ENCODE measurements at places on chromosomes 7 and 10.
A peak's percentile ranks its signal among the peaks of the same experiment; 100 is the strongest.

GRCh38 chr10:123909426-123909825, 17.8 kb upstream of the CPXM2 start:
- DNase-seq = no peak

DNA sequence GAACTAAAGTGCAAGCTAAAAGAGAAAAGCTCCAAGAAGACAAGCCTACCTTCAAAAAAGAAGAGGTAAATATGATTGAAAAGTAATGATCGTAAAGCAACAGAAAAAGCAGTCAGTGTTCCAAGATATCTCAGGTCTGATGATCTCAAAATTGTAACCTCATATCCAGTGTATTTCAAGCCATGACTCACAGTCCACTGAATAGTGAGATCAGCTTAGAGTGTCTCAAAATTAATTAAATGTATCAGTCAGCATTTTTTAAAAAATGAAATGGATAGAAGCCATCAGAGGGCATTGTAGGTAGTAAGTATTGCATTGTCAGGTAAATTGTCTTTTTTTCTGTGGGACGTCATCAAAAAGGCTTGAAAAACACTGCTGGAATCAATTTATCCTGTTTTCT, 50.6 kb upstream of the AGBL3 start:
- no peak for DNase-seq

- no peak for DNase-seq
Observed at GRCh38 chr7:108404509-108405420, 51.5 kb downstream of the NRCAM start.

DNA sequence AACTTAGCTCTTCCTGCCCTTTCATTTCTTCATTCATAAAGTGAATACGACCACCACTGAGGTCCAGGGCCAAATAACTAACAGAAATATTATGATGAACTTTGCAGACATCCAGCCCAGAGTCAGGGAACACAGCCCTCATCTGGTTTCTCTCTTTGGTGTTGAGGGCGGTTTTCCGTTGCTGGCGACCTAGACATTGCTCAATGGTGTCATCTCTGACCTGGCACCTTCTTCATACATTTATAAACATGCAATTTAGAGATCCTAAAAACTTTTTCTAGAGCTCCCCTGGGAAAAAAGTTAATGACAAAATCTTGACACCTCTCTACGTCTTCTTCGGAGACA, 324 bp upstream of the TET1 start:
- DNase-seq = no peak

DNA sequence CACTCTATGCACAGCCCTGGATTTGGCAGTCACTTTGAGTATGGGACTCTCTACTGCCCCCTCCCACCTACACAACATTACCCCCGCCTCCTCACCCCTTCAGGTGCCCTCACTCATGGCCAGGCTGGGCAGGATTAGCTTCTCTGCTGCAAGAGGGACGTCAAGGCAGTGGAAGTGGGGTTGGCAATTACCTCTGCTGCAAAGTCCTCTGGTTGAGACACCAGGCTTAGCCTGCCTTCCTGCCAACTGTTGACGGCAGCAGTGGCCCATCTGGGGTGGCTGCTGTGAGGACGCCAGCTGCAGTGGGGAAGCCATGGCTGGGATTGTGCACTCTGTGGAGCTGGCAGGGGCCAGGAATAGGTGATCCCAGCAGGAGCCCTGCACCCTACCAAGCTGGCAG, 26.7 kb downstream of the SVIL start:
- DNase-seq = no peak

DNA sequence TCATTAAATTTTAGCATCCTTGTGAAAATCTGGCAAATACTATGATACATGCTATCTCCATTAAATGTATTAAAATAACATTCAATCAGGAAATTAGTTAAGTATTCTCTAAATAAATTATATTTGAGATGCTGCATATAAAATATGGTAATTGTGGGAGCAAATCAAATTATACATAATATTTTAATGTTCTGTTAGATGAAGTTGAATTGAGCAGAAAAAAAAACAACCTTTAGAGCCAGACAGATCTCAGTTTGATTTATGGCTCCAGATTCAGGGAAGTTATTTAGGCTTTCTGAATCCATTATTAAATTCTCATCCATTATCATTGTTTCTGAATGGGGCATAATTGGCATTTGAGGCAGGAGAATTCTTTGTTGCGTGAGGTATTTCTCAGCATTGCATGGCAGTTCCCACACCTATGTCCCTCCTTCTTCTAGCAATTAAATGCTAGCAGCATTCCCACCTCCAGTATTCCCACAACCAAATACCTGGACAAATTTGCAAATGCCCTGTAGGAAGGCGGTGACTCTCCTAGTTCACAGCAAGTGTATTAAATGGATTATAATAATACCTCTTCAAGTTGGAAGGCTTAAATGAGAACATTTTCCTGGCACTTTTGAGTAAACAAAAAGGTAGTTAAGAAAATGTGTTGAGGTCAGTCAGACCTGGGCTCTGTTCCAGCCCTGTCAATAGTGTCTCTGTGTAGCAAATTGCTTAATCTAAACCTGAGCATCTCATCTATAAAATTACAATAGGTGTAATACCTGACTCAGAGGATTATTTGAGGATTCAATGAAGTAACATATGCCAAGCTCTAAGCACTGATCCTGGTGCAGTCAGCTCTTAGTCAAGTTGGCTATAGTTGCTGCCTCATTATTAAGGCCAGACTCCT, 108.9 kb downstream of the RNLS start:
- no peak for DNase-seq

DNA sequence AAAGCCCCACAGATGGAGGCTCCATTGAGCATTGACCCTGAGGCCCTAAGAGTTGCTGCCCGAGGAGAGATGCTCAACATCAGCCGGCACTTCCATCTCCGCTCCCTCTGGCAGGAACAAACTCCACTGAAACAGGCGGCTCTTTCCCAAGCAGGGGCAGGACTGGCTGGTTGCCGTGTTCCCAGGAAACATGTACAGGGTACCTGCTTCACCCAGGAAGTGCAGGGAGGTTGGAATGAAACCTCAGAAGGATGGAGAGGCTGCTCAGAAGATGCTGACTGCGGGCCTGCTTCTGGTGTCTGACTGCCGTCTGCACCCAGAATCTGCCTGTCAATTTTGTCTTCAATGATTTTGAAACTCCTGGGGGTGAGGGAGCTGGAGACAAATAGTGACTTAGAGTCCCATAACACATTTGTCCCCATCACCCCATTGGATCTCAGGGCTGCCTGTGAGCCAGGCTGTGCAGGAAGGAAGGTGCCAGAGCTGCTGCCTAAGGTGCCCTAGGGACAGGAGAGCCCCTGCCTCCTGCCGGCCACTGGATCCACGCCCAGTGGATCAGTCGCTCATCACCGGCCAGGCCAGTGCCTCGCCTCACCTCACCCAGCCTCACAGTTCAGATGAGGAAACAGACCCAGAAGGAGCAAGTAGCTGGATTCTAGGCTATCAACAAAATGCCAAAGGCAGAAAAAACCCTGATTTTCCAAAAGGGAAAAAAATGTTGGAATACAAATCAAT, 237.3 kb downstream of the PTPRN2 start:
- no peak for DNase-seq

DNA sequence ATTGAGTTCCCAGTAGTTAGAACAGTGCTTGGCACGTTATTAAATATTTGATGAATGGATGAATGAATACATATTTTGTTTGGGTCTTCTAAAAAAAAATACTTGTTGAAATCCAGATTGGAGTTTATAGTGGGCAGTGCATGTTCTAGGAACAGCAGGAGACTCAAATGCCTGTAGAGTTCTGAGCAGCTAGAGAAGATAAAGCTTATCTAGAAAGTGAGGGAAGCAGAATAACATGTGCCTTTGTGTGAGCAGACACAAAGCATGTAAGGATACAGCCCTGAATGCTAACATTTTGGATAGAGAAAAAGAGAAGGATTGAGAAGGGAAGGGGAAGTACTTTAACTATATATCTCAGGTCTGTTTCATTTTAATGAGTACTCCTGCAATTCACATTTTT, 71.9 kb downstream of the SRI start:
- no peak for DNase-seq

GRCh38 chr10:62724465-62724864, 80.1 kb upstream of the ADO start:
- no peak for DNase-seq

- DNase-seq = peak; percentile 99
Observed at GRCh38 chr10:110076559-110077318, 69.0 kb downstream of the ADD3 start.

DNA sequence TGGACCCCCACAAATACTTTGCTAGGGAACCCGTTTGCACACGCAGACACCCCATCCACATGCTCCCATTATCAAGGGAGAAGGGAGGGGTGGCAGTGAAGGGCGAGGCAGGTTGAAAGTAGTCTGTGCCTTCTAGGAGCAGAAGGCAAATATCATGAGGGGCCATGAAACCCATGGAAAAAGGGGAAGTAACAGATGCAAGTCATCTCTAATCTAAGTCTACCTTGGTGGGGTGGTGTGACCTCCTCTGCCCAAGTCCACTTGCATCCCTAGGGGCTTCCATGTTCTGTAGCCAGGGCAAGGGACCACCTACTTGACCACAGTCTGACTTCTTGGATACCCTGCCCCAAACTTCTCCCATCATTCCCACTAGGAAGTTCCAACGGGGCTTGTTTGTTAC, 5.5 kb downstream of the GIMAP6 start:
- no peak for DNase-seq

DNA sequence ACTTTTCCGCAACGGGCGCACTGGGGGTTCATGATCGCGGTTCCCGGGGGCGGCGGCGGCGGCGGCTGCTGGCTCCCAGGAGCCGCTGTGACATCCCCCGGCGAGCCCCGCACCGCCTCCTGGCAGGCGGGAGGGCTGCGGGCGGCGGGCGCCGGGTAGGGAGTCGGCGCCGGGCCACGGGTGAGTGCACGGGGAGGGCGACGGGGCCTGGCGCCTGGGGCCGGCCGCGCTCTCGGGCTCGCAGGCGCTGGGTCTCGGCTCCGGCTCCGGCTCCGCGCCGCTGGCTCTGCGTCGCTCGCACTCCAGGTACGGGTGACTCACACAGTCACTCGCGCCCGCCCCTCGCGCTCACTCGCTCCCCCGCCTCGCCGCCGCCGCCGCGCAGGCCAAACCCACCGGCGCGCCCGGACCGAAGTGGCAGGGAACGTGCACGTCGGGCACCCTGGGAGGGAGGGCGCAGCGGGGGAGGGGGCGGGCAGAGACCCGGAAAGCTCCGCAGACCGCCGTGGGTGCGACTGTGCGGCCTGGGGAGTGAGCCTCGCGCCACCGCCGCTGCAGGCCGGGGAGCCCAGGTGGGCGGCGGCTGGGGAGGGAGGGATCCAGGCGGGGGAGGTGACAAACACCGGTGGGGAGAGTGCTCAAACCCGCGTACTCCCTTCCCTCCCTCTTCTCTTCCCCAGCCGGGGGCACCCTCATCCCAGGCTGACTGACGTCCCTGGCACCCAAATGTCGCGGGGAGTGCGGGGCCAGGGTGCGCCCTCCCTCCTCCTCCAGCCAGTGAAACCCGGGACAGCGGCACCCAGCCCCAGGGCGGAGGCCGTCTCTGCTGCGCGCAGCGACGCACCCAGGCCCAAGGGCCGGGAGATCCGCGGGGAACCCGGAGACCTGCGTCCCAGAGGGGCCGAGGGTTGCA, 276.9 kb upstream of the NEBL start:
- DNase-seq = no peak

GRCh38 chr7:4052130-4052529, 630.0 kb upstream of the FOXK1 start:
- no peak for DNase-seq

- no peak for DNase-seq
Observed at GRCh38 chr10:122267849-122268737, 3.0 kb upstream of the BTBD16 start.

DNA sequence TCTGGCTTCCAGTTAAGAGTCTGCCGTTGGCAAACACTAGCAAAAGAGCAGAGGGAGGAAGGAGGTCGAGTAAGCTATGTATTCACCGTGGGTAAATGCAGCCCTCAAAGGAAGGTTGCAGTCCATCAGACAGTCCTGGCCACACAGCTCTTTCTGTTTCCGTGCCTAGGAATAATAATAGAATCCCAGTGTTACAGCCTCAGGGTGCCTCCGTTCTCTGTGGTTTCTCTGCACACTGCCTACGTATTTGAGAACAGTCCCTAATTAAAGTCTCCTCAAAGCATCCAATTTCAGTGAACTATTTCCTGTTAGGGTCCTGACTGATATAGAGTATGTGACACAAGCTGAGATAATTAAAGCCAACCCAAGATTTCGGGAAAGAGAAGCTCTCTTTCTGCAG, 176.7 kb downstream of the GPAM start:
- DNase-seq = no peak

DNA sequence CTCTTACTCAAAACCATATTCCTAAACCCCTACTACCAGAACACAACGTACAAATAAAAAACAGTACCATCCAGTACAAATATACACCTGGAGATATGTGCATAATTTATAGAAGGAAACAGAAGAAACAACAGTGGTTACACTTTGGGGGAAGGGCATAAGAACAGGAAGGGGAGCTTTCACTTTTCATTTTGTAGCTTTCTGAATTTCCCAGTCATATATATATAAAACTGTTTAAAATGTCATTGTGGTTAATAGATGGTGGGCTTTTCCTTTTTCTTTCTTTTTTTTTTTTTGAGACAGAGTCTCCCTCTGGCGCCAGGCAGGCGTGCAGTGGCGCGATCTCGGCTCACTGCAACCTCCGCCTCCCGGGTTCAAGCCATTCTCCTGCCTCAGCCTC, 47.2 kb downstream of the MALSU1 start:
- no peak for DNase-seq

DNA sequence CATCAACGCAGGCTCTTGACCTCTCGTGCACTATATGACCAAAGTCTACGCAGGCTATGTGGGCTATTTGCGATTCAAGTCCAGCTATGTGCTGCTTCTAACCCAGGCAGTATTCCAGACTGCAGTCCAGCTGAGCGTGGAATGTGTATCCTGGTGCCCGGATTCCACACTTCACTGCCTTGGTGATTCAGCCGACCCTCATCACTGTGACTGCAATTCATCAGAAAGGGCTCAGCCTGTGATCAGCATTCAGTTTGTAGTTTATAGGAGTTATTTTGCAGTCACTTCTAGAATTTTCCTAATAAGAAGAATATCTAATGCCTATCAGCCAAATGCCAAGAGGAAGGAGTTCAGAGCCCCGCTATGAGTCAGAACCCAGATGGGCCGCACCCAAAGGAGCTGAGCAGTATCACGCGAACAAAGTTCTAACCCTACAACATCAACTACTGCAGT, 119.8 kb upstream of the LANCL2 start:
- DNase-seq = no peak

DNA sequence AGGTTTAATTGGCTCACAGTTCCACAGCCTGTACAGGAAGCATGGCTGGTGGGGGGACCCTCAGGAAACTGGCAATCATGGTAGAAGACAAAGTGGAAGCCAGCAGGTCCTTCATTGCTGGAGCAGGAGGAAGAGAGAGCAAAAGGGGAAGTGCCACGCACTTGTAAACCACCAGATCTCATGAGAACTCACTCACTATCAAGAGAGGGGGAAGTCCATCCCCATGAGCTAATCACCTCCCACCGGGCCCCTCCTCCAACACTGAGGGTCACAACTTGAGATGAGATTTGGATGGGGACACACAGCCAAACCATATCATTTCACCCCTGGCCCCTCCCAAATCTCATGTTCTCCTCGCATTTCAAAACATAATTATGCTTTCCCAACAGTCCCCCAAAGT, 171.9 kb upstream of the CACNA2D1 start:
- DNase-seq = peak; percentile 99
